Body of pancreas (tissue), 4 donors: ENCODE measurements at places on chromosomes 3 and 15.

- no peak for DNase-seq
Observed at GRCh38 chr3:42250761-42251160, 15.2 kb downstream of the CCK start.

GRCh38 chr3:6281662-6282061 is 579.3 kb upstream of the GRM7 start:
- no peak for DNase-seq

DNA sequence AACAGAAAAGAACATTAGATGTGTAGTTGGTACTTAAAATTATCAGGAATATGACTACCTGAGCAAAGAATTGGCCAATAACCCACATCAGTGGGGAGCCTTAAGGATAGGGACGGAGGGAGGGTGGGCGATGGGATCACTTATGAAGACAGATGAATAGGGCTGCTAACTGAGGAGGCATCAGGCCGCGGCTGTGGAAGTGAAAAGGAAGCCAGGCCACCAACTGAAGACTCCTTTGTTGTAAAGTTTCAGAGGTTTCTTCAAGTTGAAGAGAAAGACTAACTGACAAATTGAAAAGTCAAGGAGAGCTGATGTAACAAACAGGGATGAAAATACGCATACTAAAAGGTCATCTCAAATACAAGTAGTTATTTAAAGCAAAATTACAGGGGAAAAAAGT is 135.6 kb upstream of the BHLHE40 start:
- DNase-seq, result no peak

GRCh38 chr15:25179673-25180511 is 225.1 kb downstream of the SNRPN start:
- DNase-seq, result peak; percentile 0

- no peak for DNase-seq
Observed at GRCh38 chr3:57512166-57512565, 32.0 kb downstream of the DNAH12 start.

DNA sequence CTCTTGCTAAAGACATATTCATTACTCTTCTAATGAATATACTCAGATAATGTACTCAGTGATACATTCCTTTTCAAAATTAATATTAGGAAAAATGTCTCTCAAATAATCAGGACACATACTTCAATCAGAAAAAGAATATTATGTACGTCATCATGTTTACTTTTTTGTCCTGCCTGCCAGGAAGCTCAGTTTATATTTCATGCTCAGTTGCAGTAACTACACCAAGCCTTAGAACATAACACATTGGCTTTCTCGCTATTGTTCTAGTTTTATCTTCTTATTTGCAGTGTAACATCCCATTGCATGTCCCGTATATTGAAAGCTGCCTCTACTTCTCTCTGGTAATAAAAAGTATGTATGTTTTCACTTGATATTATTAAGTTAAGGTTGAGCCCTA is 181.5 kb upstream of the LPP start:
- DNase-seq, result no peak
